Effector CD4-positive, alpha-beta T cell (primary cell): ENCODE measurements at places on chromosomes 4 and X.

DNA sequence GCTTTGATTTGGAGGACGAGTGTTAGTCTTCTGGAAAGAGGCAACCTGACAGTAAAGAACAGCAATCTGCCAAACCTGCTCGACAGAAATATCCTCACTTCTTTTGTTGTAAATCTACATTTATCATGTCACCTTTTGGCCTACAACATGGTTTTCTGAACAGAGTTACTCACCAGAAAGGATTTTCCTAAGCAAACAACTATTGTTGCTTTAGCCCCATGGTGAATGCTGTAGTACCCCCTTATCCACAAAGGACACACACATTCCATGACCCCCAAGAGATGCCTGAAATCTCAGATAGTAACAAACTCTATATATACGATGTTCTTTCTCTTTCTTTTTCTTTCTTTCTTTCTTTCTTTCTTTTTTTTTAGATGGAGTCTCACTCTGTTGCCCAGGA, 42.7 kb downstream of the TMEM150C start:
- no peak for DNase-seq

- peak; percentile 41 for DNase-seq
Measured at GRCh38 chr4:177250056-177250696, 59.5 kb upstream of the NEIL3 start.

DNA sequence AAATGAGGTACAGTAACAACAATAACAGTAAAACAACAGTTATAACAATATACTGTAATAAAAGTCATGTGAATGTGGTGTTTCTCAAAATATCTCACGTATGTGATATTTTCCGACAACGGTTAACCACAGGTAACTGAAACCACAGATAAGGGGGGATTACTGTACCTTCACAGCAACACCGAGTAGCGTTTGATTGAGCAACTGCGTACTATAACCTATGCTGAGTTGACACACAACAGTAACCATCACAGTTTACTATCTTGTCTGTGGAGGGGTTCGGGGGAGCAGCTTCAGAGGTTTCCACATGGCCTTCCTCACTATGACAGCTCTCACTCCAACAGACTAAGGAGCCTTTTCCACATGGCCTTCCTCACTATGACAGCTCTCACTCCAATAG, 13.4 kb downstream of the RBMX2 start:
- no peak for DNase-seq

DNA sequence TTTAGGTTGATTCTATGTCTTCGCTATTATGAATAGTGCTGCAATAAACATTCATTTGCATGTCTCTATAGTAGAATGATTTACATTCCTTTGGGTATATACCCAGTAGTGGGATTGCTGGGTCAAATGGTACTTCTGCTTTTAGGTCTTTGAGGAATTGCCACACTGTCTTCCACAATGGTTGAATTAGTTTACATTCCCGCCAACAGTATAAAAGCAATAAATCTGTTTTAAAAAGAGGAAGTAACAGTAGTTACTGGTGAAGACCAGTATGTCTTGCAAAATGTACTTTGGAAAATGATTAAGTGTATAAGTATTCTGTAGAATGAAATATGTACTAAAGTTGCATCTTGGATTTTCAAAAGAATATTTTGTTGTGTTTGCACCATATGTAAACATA, 77.3 kb downstream of the SHROOM4 start:
- no peak for DNase-seq

- no peak for DNase-seq
Measured at GRCh38 chr4:60884587-60884986, 315.5 kb upstream of the ADGRL3 start.

GRCh38 chr4:90606781-90607180, 479.6 kb downstream of the CCSER1 start:
- no peak for DNase-seq

DNA sequence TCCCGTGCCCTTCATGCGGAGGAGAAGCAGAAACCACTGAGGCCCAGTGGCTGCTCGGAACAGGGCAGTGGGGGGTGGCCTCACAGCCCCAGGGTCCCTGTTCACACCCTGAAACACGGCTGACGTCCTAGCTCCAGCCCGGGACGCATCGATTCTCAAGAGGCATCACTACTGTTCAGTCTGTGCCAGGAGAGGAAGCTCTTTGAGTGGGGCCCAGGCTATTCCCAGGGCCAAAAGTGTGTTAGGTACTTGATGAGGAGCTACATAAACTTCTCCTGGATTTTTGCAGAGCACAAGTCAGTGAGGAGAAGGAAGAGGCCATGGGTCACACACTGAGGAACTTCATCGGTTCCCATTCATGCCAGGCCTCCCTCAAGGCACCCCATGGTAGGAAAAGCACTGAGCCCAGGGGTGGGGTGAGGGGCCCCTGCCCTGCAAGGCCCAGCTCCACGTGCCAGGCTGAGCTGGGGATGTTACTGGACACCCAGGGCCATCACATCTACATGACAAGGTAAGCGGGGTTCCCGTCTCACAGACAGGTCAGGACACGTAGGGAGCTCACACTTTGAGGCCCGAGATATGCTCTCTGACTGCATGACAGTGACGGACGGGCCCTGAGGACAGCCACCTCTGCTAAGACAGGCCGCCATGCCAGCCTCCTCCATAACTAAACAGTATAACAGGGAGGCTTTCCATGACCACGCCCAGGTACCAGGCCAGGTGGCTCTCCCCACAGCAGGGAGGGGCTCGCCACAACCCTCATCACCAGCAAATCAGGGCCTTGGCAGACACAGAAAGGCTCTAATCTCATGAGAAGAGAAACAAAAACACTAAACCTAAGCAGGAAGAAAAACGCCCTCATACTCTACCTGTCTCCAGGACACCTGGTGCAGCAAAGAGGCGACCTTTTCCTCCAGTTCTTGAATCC, 12.4 kb downstream of the TNIP2 start:
- DNase-seq = no peak

- DNase-seq = no peak
Measured at GRCh38 chr4:101031971-101032370, 315.4 kb downstream of the PPP3CA start.

GRCh38 chr4:86841309-86841708, 7.9 kb downstream of the SLC10A6 start:
- no peak for DNase-seq

DNA sequence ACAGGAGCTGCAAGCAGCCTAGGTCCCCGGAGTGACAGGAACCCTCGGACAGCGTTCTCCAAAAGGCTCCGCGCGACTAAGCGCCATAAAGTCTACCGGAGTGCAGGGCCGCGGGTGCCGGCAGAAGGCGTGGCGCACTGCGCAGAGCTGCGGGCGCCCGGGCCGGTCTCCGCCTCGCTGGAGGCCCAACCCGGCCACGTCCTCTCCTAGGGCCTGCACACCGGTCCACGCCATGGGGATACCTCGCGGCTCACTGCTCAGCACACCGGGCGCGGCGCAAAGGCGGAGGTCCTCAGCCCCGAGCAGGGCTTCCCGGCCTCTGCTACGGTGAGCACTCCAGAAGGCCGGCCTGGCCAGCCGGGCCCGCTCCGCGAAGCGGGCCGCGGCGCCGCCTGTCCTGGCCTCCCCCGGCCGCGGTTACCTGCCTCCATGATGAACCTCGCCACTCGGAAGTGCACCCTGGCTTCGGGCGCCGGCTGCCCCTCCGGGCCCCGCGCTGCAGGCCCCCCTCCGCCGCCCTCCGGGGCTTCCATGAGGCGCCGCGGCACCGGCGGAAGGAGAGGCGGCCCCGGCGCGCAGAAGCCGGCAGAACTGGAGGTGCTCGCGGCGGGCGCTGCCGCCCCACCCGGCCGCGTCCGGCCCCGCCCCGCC, at the start of gene CCNQ:
Gene CCNQ, minus strand, starts transcription at position 599 of the 651 bp plus-strand sequence. Its CDS starts 66 bp downstream, at position 533.
- no peak for DNase-seq

GRCh38 chr4:136302566-136302965, 1229.7 kb downstream of the PCDH18 start:
- DNase-seq = no peak

DNA sequence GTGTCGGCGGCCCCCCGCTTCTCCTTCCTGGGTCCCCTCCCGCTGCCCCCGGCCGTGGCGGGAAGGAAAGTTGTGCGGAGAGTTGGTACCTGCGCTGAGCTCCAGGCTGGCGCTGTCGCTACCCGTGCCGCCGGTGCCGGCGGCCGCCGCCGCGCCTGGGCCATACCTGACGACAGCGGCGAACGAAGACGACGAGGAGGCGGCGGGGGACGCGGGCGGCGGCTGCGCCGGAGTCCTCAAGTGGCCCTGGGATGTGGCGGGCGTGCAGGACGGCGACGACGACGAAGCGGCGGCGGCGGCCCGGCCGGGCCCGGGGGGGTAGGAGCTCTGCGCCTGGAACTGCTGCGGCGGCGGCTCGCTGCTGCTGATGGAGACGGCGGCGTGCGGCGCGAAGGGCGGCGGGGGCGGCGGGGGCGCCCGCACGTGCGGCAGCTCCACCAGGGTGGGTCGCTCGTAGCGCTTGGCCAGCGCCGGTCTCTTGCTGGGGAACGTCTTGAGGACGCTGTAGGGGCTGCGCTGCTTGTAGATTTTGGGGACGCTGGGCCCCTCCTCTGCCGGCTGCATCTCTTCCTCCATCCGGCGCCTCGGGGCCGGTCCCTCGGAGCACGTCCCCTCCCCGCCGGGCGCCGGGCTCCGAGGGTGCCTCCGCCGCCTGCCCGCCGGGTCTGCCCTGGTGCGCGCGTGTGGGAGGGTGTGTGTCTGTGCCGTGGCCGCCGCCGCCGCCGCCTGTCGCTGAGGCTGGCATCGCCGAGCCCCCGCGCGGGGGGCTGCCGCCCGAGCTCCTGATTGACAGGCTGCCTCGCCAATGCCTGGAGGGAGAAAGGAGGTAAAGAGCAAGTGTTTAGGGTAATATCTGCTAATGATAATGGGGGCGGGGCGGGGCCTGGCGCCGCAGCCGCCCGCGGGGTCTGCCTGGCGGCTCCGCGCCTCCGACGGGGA, 618 bp downstream of the BEND4 start:
- no peak for DNase-seq

GRCh38 chr4:16572161-16572560, 326.3 kb downstream of the LDB2 start:
- DNase-seq = no peak

DNA sequence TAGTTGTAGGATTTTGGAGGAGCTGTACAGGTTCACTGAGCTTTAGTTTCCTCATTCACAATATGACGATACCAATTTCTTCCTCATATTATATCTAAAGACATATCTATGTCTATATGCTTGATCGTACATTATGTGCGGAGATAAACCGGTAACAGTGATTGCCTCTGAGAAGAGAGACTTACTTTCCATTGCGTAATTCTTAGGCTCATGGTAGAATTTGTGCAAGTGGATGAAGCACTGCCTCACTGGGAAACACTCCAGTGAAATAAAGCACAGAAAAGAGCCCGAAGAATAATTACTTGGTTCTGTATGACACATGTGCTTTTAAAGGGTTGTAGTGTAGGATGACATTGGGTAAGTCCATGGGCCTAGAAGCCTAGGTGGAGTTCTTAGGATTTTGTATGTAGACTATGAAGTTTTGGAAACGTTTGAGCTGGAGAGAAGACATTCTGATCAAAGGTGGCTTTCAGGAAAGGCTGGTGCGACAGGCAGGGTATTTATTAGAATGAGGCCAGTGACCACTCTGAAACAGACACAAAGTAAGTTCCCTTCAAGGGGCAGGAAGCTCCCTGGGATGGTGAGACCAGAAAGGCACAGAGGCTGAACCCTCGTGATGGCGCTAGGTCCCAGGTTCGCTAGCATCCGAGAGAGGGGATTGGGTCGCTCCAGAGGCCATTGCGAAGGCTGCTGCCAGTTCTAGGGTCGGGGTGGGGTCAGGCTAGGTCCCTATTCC, 649 bp upstream of the VBP1 start:
- DNase-seq = no peak

DNA sequence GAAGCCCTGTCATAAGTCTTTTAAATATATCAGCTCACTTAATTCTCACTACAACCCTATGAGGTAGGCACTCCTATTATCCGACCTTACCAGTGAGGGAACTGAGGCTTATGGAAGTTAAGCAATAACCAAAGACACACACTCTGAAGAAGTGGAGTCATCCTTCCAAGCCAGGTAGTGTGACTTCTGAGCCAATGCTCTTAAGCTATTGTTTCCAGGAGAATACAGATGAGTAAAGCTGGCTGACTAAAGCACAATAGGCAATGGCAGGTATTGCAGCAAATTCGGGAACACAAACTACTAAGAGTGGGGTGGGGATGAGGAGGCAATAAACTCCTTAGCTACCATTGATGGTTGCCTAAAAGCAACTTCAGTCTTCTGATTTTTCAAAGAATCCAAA, 81.8 kb upstream of the KIT start:
- DNase-seq = no peak

GRCh38 chr4:166324321-166324720, 451.3 kb downstream of the TLL1 start:
- no peak for DNase-seq

DNA sequence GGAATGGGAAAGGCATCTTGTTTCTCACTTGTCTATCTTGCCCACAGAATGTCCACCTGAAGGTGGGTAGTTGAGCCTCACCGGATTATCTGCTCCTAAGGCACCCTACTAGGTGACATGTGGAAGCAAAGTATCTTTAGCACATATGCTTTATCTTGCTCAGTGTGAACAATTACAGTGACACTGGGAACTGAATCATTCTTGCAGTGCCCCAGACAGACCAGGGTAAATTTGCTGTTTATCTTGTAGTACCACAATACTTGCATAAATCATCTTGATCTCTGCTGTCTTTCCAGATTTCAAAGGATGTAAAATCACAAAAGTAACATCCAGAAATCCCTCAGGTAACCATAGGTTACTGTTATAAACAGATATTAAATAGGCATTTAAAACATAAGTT, 930.0 kb upstream of the INTU start:
- no peak for DNase-seq

GRCh38 chr4:69214716-69215115, at the start of gene UGT2B11:
UGT2B11 (minus strand) TSS chr4:69214748; CDS start chr4:69214722, 26 bp downstream.
- no peak for DNase-seq

GRCh38 chrX:134948333-134949241, 42.2 kb upstream of the SMIM10 start:
- no peak for DNase-seq

GRCh38 chrX:131970347-131970746, 52.8 kb upstream of the STK26 start:
- DNase-seq = no peak

GRCh38 chr4:54006755-54007154, 57.6 kb downstream of the CHIC2 start:
- no peak for DNase-seq

GRCh38 chrX:46687619-46688018, 71.3 kb downstream of the SLC9A7 start:
- no peak for DNase-seq

DNA sequence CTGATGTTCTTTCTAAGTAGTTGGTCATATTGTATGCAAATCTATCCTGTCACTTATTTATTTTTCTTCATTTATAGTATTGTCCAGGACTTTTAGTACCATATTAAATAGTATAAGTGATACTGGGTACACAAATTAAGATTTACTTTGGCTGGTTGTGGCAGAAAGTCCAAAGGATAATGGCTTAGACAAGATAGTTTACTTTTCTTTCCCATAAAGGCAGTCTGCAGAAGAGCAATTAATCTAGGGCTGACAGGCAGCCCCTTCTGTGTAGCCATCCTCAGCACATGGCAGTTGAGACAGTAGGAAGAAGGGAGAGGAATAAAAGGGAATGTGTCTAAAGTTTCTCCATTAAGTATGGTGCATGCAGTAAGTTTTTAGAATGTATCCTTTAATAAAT, 6.4 kb downstream of the RBM10 start:
- DNase-seq = no peak
